Hindlimb muscle (tissue), 1 donor: ENCODE measurements at places on chromosomes 11 and 22.

DNA sequence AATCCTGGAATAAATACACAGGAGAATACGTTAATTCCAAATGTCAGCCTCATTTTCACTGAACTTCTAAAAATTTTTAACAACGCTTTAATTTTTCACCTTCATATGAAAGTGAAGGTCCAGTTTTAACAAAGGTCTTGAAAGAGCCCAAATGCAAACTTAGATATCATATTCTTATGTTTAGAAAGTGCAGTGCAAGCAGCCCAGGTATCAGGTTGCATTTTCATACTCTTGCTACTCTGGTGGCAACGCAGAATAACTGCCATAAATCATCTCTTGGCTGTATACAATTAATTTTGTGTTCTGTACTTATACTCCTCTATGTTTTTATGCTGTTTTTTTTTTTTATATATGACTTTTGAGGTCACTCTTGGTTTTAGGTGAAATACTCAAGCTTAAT, 496.7 kb upstream of the ARHGAP42 start:
- no peak for DNase-seq

DNA sequence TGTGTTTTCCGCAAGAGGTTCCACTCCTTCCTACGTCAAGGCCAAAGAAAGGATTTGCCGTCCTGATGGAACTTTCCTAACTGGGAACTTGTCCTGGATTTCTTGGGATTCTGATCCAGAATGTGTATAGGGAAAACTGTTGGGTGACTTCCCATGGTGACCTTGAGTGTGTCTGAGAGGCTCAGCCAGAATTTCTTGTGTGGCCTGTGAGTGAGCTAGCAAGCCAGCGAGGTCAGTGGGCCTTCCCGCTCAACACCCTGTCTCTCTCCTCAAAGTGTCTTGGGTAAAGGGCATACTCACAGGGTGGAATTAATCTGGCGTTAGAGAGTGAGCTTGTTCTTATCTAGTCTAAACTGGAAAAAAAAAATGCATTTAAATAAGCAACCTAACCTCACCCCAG, 20.4 kb downstream of the ZNRF3 start:
- DNase-seq = peak; percentile 71

DNA sequence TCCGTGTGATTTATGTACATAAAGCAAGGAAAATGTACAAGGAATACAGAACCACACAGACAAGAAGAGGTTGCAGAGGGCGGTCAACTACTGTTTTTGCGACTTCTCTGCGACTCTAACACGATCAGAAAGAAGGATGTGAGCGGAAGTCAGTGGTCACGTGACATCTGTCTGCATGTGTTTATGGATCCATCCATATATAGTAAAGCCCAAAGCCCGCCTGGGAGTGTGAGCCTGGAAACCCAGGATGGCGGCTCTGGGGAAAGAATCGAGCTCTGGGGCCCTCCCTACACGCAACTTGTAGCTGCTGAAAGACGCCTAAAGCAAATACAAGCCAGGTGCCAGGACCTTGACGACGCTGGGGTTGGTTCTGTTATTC, 8.8 kb downstream of the OSBPL5 start:
- DNase-seq = no peak

GRCh38 chr11:114890038-114890437, 211.7 kb downstream of the NXPE2 start:
- no peak for DNase-seq

DNA sequence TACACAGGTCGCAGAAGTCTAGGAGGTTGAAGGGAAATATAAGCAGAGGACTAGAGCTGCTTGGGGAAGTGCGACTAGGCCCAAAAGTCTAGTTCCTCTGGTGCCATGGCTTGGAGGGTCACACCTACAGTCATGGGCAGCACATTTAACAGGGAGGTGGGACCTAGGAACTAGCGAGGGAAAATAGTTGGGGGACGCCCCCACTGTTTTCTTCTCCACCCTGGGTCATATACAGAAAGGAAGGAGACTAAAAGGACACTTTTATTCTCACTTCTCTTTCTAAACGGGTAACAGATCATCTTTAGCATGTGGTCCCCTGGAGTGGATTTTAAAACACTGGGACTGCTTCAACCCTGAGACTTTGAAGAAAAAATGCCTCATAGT, 16.6 kb downstream of the APIP start:
- DNase-seq = no peak

DNA sequence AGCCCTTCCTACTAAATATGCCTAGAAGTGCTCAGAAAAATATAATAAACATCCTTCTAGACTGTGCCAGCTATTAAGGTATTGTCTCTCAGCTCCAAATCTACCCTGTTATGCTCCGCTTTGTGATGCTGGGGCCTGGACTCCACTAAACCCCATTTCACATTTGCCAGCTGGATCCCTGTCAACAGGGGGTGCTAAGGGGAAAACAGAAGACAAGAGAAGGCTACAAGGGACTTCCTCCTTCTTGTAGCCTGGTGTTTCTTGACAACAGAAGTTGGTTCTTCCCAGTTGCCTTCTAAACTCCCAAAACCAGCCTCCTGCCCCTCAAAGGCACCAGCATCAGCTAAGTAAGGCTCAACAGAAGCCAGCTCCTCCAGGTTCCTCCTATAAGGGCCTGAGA, 5.2 kb downstream of the NUMA1 start:
- no peak for DNase-seq

- DNase-seq = no peak
Observed at GRCh38 chr22:19597399-19597735, 73.2 kb upstream of the CLDN5 start.

- no peak for DNase-seq
Observed at GRCh38 chr11:105821372-105821771, 200.7 kb downstream of the MSANTD4 start.

DNA sequence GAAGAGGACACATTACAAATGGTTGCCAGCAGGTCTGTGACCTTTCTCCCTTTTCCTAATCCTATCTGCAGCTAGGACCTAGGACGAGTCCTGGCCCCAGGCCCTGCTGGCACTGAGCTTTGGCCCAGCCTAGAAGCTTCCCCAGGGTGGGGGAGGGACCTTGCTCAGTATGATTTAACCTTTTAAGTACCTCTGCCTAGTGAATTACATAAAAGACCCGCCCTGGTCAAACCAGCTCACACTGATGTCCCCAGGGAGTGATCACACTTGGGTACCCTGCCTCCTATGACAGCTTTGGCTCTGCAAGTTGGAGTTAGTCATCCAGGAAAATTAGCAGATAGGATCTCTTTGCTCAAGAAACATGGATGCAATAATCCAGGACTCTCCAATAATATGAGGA, 21.9 kb downstream of the ASCC2 start:
- no peak for DNase-seq

GRCh38 chr22:27504360-27505253, 296.9 kb downstream of the MN1 start:
- DNase-seq = no peak

- no peak for DNase-seq
Observed at GRCh38 chr11:106032861-106033260, 10.8 kb upstream of the MSANTD4 start.
